Activated naive CD4-positive, alpha-beta T cell treated with anti-CD3 and anti-CD28 coated beads, Interleukin-2, amount 50 U/mL, for 72 hours (primary cell): ENCODE measurements at places on chromosomes 7 and 10. TPM values are rescaled to one million over a fixed set of nuclear protein-coding genes. Genes with fewer than 3 reads are reported as not detected.

DNA sequence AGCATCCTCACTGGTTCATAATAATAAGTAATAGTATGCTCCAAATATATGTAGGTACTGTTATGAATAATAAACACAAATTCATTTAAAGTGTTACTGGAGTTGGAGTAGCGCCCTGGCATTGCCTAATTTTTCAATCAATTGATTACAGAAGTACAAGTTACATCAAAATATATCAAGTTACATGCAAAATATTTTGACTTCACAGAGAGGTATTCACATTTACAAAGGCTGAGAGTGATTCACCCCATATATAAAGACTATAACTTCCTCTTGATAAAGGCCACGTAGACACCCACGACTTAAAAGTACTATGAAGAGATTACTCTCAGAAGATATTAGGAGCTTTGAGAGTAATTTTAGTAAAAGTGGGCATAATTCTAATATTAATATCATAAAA, 13.6 kb upstream of the COL17A1 start:
- DNase-seq = no peak

DNA sequence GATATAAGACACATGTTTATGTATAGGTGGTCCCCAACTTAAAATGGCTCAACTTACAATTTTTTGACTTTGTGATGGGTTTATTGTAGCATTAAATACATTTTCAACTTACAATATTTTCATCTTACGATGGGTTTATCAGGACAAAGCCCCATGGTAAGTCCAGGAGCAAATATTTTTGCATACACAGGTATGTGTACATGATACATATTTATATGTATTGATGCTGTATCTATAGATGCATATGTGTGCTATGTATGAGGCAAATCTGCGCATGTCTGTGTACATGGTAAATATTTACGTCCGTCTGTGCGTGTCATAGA, 664 bp upstream of the UBE3C start:
- DNase-seq = no peak

DNA sequence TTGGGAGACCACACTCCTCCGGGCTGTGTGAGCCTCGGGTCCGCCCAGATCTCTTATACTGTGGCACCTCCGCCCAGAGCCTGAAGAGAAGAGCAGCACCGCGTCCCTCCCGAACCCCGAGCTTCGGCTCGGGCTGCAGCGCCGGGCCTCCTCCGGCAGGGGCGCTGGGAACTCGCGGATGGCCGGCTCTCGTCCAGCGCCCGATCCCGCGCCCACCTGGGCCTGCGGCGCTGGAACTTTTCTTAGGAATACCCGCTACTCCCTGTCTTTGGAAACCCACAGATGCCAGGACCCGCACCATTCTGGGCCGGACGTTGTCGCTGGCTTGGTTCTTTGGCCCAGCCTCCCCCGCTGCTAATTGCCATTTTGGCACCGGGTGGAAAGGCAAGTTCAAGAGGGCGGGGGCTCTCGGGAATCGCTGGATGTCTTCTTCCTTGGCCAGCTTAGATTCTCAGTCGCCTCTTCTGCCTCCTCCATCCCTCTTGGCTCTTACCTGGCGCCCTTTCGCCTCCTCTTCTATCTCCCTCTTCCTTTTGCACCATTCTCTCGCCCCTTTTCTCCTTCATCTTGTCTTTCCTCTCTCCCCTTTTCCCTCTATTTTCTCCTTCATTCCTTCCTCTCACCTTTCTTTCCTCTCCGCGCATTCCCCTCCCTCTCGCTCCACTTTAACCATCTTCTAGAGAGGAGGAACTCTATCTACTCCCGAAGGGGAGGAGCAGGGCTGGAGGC, 2.1 kb upstream of the SORCS3 start:
- DNase-seq = no peak

DNA sequence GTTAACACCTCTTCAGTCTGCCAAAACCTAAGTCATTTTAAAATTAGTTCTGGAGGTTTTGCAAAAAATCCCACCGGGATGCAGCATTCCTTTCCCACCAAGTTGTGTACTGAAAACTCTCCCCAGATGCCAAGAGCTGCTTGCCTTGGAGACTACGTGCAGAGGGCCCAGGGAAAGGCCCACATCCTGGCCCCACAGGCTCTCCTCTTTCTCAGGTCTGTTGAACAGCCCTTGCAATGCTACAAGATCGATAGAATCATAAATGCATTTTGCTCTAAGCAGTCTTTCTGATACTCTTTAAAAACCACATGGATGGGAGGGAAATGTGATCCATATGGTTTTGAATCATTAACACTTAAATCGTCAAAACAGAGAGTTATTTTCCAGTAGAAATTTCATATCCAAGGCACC, 126.7 kb upstream of the ZMIZ1 start:
- DNase-seq = no peak

- no peak for DNase-seq
Measured at GRCh38 chr10:51034769-51035168, 39.5 kb upstream of the PRKG1 start.

Gene IFRD1
- 85.2 TPM for total RNA-seq

DNA sequence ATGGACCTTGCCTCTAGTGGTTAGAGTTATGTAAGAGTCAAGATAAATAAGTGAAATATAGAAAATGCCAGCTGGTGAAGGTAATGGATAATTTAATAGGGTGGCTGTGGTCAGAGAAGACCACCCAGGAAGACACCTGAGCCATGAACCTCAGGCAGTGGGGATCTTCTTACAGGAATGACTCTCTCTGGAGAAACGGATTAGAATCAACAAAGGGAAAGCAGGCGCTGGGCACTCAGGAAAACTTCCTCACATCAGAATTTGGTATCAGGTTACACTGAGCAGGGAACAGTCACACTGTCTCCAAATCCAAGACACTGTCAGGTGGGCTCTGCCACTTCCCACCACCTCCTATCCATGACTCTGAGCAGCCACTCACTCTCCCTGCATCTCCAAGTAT, 132.6 kb downstream of the DYNC2I1 start:
- DNase-seq = no peak

- no peak for DNase-seq
Measured at GRCh38 chr7:140646931-140647647, 6.5 kb upstream of the DENND2A start.

DNA sequence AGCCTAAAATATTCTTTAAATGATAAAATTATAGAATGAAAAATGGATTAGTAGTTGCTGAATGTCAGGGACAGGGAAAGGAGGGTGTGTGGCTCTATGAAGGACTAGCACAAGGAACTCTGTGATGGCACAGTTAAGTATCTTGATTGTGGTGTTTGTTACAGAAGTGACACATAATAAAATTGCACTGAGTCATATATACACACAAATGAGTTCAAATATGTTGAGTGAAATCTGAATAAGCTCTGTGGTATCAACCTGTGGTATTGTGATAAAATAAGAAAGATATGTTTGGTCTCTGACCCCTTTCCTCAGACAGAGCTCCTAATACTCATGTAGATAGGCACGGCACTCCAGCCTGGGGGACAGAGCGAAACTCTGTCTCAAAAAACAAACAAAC, 181.5 kb upstream of the TRIM24 start:
- DNase-seq = no peak
